Chondrocyte (in vitro differentiated cells): ENCODE measurements at places on chromosomes 1 and 21. TPM values are rescaled to one million over a fixed set of nuclear protein-coding genes. Genes with fewer than 3 reads are reported as not detected.

Gene CELA3A
- not detected in 3 replicates for total RNA-seq

Gene CNR2
- not detected in 3 replicates for total RNA-seq

DNA sequence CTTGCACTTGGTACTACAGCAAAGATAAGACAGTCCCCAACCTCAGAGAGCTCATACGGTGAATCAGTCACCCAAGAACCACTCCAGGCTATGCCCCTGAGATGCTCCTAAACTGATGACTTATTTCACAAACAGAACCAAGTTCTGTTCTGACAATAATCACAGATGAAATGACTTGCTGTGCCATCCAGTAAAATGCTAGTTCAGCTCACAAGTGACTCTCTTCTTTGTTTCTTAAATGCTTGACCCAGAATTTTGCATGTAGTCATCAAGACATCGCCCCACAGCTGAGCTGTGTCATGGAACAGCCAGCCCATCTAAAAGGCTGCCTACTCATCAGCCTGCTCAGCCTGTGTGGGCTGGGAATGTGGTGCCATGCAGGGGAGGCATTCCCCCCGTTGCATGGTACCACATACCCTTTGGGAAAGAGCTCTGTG, 6.1 kb upstream of the SLC19A2 start:
- DNase-seq = no peak

DNA sequence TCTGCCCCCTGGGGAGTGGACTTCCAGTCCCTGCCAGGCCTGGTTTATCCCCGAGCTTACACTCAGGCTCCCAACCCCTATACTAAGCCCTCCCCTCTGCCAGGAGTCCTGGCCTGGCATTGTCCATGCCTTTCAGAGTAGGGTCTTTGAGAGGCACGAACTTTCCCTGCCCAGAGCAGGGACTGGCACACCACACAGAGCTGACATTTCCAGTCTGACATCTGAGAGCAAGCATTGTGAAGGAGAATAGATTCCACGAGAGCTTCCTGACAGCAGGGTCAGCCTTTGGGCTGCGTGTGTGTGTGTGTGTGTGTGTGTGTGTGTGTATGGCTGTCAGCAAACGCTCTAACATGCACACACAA, 59.5 kb upstream of the LAPTM5 start:
- no peak for DNase-seq
